ENCODE measurements at places on chromosomes 11 and 22.

DNA sequence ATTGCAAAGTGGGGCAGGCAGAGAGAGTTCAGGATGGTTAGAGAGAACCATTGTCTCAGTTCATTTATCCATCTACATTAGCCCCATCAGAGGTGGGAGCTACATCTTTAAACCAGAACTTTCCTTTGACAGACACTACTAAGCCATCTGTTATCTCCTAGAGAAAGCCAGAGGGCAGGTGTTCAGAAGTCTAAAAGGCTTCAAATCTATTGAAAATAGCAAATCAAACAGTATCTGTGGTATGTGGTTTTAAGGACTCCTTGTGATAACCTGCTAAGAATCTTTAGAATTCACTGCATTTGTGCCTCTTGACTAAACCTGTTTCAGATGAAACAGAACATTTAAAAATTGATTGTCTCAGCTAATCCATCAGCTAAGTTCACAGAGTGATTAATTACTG is 43.9 kb upstream of the PARVG start:
- no peak for DNase-seq

DNA sequence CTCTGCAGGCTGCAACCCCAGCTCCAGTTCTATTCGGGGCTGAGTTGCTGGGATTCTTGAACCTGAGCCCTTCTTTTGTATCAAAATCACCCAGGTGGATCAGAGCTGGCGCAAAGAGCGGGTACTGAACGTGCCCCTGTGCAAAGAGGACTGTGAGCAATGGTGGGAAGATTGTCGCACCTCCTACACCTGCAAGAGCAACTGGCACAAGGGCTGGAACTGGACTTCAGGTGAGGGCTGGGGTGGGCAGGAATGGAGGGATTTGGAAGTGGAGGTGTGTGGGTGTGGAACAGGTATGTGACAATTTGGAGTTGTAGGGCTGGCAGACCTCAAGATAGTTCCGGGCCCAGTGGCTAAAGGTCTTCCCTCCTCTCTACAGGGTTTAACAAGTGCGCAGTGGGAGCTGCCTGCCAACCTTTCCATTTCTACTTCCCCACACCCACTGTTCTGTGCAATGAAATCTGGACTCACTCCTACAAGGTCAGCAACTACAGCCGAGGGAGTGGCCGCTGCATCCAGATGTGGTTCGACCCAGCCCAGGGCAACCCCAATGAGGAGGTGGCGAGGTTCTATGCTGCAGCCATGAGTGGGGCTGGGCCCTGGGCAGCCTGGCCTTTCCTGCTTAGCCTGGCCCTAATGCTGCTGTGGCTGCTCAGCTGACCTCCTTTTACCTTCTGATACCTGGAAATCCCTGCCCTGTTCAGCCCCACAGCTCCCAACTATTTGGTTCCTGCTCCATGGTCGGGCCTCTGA is 3.8 kb downstream of the FOLR1 start:
- DNase-seq, result no peak

DNA sequence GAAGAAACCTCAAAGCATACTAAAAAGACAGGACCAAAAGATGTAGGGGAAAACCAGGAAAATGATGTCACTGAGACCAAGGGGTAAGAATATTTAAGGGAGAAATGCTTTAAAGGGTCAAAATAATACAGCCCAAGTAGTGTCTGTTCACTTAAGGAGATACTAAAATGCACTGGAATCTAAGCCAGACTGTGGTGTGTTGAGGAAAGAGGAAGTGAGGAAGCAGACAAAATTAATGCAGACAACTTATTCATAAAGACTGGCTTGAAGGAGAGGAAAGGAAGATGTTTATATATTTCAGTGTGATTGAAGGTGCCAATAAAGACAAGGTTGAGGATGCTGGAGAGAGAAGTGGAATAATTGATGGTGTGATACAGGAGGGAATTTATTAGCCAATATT is 15.7 kb downstream of the ZNF215 start:
- DNase-seq, result no peak

DNA sequence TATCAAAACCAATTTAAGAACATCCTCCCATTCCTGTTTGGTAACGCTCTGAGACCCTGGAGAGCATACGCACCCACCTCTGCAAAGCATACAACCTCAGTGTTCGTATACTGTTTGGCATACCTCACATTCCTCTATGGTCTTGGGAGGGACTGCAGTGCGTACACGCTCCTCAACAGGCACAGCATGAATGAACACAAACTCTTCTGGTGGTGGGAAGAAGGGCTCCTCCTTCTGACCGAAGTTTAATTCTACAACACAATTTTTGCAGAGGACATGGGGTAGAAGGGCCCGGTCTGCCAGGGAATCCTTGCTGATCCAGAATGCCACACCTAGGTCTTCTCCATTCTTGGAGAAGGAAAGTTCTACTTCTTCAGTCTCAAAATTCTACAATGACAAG is 5.3 kb downstream of the HNRNPUL2 start:
- DNase-seq, result no peak

GRCh38 chr11:27694992-27695391 is 5.3 kb downstream of the BDNF start:
- no peak for DNase-seq

DNA sequence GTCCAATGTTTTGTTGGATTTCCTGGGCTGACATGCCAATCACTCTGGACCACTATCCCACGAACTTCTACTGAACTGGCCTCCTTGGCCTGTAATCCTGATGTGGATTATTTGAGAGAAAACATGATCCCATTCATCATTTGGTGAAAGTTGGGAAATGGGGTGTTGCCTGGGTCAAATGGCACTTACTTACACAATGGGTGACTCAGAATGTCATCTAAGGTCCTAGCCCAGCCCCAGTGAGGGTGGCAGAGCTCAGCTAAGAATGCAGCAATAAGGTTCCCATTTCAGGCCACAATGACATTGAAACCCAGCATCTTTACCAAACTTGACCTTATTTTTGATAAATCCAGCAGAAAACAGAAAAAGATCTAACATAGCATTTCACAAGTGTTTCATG is 8.0 kb upstream of the DSCAML1 start:
- DNase-seq, result no peak

DNA sequence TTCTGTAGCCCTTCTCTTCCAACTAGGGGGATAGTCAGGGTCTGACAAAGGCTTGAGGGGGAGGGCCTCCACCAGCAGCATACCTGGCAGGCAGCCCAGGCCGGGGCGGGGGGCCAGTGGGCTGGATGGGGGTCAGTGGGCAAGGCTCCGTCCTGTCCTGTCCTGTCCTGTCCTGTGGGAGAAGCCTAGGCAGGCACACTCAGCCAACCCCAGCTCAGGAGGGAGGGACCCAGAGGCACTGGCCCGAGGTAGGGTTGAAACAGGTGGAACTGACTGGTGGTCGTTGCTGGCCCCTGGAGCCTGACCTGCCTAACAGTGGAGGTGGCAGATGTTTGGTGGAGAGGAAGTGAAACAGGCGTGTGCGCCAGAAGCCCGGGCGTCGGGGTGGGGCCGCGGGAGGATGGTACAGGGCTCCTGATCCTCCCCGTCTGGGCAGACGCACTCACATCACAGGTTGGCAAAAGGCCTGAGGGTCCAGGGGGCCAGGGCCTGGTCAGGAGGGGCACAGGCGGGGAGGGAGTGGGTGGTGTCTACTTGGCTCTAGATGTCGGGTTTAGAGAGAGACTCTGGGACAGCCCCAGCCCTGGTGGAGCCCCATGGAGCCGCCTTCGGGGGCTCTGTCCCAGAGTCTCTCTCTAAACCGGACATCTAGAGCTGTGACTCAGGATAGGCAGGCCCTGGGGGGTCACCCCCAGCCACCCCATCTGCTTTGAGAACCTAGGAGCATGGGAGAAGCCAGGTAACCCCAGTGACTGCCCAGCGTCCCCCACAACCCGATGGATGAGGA is 32.5 kb upstream of the GRAMD4 start:
- DNase-seq, result no peak

DNA sequence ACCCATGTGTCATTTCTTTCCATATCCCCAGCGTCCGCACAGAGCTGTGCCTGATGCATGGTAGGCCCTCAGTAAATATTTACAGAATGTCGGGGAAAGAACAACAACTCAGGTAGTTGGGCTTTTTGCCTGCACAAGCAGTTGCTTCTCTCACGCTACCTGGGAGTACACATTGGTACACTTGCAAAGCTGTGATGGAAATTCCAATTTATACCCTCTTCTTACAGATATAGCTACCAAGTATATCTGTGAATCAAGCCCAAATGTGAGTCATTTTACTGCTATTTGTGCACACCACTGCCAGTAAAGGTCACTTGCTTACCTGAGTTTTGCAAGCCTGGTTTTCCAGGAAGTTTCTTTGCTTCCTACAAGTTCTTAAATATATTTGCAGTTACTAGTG is 333.0 kb upstream of the NARS2 start:
- DNase-seq, result no peak

DNA sequence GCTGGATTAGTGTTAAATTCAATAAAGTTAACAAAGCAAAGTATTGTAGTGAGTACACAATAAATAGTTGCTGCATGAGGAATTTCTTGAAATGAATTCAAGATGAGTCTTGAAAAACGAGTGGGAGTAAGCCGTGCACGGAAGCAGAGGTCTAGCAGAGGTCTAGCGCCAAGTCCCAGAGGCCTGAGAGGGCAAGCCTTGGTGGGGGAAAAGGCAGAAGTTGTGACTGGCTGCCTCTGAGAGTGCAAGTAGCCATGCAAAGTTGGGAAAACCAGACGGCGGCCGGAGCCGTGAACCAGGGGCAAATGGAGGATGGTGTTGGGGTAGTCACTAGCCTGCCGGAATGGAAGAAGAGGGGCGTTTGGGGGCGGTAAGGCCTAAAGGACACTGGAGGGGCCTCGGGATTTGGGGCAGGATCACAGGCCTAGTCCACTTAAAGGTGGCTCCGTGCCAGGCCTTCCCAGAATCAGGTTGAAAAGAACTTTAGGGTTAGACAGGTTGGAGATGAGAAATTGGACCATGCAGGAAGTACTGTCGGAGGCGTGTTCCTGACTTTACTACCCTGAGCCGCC is 379 bp upstream of the SLC3A2 start:
- DNase-seq, result no peak

DNA sequence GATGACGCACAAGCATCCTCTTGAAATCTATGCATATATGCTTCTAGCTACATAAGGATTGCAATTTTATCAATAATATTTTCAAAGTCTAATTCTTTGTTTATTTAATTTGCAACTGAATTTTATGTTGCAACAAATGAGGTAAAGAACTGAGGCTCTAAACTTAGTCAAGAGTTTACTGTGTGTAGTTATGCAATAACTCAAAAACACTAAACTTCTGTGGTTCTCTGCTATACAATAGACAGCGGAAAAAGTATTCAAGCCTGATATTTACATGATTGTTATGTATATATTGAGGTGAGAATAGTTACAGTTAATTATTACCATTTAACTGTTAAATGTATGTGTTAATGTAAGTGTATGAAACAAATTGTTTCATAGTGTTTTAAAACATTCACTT is 32.9 kb downstream of the MSANTD4 start:
- no peak for DNase-seq

GRCh38 chr11:104546501-104546900 is 351.8 kb downstream of the CASP12 start:
- no peak for DNase-seq

DNA sequence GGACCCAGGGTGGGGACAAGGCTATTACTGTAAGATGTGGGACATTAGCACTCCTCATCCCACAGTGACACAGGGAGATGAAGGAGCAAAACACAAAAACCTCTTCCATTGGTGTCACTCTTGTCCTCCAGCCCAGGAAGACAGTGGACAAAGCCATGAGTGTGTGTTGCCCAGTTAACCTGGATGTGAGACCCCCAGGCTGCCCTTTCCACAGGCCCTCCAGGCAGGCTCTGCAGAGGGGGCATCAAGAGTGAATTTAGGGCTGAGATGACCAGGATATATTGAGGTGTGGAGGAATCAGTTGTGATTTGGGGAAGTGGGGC is 111.3 kb downstream of the GGTLC2 start:
- no peak for DNase-seq

GRCh38 chr11:122339436-122340060 is 223.5 kb upstream of the BLID start:
- no peak for DNase-seq

GRCh38 chr11:114844896-114845295 is 166.6 kb downstream of the NXPE2 start:
- DNase-seq, result no peak

DNA sequence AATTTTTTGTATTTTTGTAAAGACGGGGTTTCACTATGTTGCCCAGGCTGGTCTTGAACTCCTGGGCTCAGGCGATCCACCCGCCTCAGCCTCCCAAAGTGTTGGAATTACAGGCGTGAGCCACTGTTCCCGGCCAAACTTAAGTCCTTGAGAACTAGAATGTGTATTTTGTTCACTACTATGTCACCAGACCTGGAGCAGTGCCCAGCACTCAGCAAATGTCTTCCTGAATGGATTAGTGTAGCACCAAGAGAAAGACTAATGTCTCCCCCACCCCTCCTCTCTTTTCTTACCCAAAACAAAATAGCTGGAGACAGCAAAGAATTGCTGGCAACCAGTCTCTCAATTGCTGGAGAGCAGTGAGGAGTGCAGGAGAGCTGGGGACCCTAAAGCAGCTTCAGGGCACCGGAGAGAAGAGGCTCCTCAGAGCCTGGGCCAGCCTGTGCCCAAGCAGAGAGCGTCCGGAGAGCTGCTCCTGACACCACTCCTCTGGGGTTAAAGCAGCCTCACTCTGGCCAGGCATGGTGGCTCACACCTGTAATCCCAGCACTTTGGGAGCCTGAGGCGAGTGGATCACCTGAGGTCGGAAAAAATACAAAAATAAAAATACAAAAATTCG is 14.9 kb downstream of the SLC25A18 start:
- DNase-seq, result no peak

DNA sequence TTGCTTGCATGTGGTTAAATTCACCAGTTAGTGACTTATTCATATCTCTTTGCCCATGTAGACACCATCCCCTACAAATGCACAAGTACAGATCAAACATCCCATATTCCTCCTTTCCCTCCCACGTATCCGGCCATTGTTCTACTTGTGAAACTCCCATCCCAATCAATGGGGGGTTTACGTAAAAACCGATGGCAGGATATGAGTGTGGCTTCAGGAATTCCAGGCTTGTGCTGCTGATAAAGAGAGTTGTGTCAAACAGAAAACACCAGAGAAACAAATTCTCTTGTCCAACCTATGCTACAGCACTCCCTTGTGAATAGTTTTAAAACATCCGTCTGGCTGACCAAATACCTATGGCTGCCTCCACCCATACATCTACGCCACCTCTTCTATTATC is 15.5 kb downstream of the FLI1 start:
- no peak for DNase-seq

GRCh38 chr11:125272092-125272491 is 107.5 kb downstream of the PKNOX2 start:
- DNase-seq, result no peak

DNA sequence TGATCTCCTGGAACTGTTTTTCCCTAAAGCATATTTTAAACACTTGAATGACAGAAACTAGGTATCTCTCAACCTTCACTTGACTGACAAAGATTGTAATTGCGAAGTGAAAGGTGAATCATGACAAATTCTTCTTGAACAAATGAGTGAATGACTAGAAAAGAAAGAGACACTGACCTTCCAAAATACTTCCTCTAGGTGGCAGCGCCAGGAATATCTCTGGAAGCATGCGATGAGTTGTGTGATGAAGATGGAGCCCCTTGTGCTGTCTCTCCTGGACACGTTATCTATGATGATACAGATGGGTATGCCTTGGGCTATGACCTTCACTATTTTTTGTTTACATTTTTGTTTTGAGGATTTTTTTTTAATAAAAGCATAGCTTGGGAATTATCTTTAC is 7.0 kb upstream of the CASP12 start:
- no peak for DNase-seq

GRCh38 chr11:122421702-122422101 is 233.8 kb upstream of the UBASH3B start:
- no peak for DNase-seq
